ENCODE measurements at places on chromosomes 1 and 21. TPM values are rescaled to one million over a fixed set of nuclear protein-coding genes. Genes with fewer than 3 reads are reported as not detected.

SYCP1 gene
- total RNA-seq = not detected

LMOD1 gene
- 38.8 TPM for total RNA-seq

NTMT2 gene
- not detected for total RNA-seq

SNRPE gene
- total RNA-seq = 45.6 TPM

DHRS3 gene
- total RNA-seq = 188 TPM

OR2T4 gene
- total RNA-seq = not detected

CDK18 gene
- total RNA-seq = 2.6 TPM

FAM43B gene
- total RNA-seq = 0.38 TPM

SMIM1 gene
- not detected for total RNA-seq

C1QA gene
- 794 TPM for total RNA-seq

FNDC7 gene
- total RNA-seq = not detected

LIPI gene
- total RNA-seq = not detected

TRIM17 gene
- total RNA-seq = not detected

AIRE gene
- not detected for total RNA-seq

CAPN8 gene
- total RNA-seq = not detected
